ENCODE measurements at places on chromosomes 1 and 21.

DNA sequence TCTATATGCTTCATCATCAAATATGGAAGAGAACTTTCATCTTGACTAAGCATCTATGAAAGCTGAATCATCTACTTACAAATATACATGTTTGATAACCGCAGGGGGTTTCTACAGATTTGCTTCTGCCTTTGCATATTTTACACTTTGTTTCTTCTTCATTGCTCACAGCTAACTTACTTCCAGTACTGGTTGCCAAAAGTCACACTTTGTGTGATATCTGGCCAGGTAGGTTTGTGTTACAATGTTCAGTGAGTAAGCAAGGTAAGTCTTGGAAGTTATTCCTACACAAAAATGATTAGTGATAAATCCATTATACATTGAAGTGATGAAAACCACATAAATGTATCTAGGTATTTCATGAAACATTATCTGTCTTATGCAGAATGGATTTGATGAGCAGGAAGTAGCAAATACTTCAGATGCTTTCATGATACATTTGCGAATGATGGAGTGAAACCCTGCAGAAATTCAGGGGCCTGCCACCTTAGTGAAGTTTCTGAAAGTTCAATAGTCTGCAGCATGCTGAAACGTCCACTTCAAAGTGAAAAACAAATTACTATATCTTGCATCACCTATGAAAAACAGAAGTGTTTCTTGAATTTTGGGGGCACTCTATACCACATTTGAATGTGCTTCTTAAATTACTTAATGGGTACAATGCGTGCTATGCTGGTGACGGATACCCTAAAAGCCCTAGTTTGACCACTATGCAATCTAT, 187.3 kb downstream of the ATP6V1G3 start:
- DNase-seq: no peak

GRCh38 chr1:202005958-202006357, 4.4 kb upstream of the ELF3 start:
- DNase-seq: no peak

DNA sequence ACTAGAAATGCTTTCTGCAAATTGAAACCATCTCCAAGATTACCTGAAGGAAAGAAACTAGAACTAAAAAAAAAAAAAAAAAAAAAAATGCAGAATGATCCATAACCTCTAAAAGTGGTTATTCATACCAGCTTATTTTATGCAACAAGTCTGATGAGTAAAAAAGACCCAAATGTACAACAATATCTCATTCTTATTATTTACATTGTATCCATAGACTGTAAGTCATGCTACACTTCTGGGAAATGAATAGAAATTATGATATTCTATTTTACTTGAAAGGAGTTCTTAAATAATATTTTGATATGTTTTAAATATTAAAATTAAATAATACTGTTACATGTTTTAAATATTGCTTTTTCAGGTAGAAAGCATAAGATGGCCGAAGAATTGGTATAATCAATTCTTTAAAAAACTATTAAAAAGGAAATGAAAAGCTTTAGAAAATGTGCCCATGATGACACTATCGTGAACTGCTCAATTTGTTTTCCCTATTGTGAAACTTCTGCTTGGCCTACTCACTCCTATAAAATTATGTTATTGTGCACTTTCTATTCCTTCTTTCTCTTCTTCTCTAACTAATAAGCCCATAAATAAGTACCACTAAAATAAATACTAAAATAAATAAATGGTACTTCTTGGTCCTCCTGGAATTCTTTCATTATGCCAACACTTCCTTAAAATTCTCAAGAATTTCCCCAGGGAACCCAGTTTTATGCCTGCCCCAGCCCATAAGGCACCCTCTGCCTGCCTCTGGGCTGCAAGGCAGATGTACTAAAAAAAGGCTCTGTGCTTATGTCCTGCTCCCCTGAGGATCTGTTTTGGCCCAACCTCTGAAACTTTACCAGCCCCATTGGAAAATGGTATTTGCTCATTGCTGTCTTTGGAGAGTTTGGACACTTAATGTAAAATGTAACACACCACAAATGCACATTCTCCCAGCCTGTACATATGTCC, 18.1 kb downstream of the SAMSN1 start:
- no peak for DNase-seq

DNA sequence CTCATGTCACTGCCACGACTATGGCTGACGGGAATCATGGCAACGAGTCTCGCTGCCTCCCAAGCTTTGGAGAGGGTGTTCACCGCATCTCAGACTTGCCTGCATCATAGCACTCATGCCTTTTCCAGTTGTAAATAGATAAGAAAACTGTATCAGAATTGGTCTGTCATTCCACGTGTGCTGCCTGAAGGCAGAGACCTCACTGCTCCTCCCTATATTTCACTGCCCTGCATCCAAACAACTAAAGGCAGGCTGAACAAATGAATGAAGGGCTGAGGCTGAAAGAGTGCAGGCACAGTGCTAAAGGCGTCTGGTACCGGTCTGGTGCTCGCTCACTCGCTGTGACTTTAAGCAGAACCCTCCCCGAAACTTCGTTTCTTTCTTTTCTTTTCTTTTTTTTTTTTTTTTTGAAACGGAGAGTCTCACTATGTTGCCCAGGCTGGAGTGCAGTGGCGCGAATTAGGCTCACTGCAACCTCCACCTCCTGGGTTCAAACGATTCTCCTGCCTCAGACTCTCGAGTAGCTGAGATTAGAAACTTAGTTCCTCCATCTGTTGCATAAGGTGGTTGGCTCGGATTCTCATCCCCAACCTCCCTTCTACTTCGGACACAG, 542 bp downstream of the EIF2B3 start:
- no peak for DNase-seq

DNA sequence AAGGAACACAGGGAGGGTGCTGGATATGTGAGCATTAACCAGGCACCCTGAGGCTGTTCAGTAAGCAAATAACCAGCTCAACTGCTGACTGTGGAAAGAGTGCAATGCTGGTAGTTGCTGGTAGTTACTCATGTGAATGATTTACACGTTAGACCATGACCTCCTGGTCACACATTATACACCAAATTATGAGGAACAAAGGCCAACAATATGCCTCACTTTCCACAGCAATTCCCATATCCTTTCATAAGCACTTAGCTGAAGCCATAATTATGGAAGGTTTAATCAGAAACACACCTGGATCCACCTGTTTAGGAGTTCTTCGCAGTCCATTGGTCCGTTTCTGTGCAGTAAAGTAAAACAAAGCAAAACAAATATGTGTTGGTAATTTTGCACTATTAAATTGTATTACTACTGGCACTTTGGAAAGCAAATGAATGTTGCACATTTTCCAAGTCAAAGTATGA, 281.8 kb downstream of the VAV3 start:
- no peak for DNase-seq

DNA sequence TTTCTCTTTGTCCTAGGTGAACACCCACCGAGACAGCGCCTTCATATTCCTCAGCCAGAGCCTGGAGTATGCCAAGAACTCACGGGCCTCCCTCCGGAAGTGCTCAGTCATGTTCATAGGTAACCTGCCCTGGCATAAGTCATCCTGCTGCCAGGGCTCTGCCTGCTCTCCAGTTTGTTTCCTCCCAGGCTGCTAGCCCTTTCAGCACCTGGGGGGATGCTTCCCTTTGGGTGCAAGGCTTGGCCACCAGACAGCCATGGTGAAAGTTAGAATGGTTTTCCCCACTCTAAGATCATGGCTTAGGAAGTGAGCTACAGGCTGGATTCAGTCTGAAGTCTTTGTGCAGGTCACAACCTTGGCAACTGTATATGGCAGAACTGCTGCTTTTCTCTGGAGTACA, 9.2 kb upstream of the TTC4 start:
- DNase-seq: no peak

DNA sequence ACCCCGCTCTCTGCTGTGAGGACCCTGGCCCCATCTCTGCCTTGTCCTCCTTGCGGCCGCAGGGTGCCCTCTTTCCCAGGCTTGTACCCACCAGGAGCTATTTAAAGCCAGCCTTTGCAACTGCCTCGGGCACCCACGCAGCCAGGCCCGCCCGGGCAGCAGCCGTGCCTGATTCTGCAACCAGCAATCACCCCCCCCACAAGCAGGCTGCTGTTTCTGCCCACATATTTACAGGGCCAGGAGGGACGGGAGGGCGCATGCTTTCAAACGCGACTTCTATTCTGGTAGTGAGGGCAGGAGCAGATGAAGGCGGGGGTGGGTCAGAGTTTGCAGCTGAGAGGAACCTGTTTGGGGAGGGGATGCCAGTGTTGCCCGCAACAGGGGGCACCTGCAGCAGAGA, 13.6 kb downstream of the GABRD start:
- no peak for DNase-seq

DNA sequence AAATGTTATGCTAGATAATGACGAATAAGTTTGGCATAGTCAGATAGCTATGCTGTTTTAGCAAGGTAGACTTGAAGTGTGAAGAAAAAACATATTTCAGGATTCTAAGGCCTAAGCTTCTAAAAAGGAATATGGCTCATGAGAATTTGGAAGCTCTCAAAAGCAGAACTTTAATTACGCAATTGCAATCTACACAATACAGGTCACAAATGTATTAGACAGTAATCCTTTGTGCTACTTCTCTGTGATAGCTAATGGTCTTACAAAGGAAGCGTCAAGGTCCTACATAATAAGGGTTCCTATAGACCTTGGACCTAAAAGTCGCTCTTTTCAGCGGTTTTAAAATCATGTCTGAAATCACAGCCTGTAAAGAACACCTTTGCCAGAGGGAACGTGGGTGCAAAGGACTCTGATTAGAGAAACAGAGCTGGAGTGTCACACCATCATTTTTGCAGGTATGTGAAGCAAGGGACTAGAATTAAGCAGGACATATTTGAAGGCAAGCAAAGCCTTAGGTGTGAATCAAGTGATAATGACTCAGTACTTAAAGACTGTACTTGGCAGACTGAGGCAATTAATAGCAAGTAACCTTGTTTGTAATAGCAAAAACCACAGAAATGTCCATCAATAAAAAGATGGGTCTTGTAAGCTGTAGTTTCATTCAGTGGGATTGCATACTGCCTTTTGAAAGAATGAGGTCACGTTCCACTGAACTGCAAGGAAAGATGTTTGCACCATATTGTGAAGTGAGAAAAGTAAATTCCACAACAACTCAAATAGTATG, 420.2 kb downstream of the KCTD3 start:
- DNase-seq: no peak

- DNase-seq: no peak
Observed at GRCh38 chr1:111643696-111644095, 24.1 kb downstream of the RAP1A start.

DNA sequence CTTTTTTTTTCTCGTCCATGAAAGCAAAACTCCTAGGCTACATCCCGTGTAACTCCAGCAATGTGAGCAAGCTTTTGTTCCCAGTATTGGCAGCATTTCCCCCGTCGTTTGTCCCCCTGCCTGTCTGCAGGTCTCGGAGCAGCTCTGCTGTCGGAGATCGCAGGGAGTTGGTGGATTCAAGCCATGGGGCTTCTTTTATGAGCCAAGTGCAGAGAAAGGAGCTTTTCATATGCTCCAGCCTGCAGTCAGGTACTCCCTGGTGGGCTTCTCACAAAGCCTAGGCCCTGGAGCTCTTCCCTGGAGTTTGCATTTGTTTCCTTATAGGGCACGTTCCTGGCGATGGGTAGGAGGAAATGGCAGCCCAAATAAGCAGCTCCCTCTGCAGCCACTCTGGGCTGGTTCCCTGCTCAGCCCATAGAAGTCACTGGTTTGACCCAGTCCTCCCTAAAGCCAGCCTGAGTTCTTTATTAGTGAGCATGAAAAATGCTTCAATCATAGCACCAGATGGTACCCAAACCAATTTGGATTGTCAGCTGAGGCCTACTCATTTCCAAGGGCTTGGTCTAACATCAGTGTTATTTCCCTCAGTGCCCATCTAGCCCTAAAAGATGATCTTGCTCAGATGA, 78.3 kb downstream of the NUF2 start:
- no peak for DNase-seq

GRCh38 chr1:202010180-202011015, at the start of gene ELF3:
Gene ELF3, plus strand, starts transcription at chr1:202010587. Its CDS starts 550 bp downstream, at chr1:202011137.
- no peak for DNase-seq

GRCh38 chr1:100266741-100267140, 725 bp downstream of the RTCA start:
- no peak for DNase-seq

DNA sequence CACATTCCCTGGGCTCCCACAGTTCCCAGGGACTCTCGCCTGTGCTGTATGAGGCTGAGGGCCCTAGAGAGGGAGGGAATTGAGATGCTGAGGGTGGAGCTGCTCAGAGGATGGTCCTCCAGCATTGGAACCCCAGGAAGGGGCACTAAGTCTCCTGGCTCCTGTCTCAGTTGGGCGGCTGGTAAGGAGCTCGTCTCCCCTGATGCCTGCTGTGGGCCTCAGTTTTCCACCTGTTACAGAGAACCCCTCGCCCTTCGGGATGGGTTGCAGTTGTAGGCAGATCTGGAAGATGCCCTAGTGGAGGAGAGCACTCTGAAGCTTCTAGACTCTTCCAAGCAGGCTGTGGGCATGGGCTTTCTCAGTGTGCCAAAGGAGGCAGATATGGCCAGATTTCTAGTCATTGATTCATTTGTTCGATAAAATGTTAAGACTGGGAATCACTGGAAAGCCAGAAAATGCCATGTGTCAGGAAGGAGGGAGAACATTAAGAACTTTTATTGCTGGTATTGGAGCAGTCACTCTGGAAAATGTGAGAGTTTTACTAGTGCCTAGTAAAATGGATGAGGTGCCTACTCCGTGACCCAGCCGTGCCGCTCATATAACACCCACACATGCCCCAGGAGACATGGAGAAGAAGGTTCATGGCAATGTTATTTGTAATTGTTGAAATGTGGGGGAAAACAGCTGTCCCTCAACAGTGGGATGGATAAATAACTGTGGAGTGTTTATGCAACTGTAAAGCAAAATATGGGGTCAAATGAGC, 828 bp upstream of the MYBPH start:
- DNase-seq: no peak

GRCh38 chr1:7218210-7218832, 433.1 kb downstream of the CAMTA1 start:
- DNase-seq: peak; percentile 25

DNA sequence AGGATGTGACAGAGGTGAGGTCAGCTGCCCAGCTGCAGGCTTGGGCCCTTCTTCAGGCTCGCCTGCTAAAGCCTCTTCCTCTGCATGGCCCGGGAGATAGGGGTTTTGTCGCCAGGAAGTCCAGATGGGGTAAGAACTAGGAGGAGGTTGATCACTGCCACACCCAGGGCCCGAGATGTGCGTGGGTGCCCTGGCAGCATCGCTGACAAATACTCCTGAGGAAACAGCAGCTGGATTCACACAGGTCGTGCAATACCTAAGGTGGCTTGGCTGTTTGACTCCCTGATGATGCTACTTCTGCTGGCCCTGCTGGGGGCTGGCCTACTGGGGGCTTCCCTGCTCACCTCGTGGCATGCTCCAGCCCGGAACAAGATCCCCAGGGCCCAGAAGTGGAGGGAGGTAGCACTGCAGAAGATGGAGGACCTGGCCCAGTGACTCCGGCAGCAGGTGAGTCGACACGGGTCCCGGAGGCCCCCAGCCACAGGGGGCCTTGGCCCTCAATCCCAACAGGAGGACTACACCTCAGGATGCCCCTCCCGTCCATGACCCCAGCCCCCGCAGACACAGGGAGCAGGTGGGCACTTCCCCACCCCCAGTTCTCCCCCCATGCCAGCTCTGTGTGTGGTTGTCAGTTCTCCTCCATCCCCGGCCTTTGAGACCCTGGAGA, 29.6 kb downstream of the FAAH start:
- DNase-seq: no peak

All from stimulated activated CD4-positive, alpha-beta T cell treated with anti-CD3 and anti-CD28 coated beads, Interleukin-1b, Interleukin-23, amount 100 ng/mL, for 48 hours (primary cell).